ENCODE measurements at places on chromosomes 12 and 14.
A peak's percentile ranks its signal among the peaks of the same experiment; 100 is the strongest.

DNA sequence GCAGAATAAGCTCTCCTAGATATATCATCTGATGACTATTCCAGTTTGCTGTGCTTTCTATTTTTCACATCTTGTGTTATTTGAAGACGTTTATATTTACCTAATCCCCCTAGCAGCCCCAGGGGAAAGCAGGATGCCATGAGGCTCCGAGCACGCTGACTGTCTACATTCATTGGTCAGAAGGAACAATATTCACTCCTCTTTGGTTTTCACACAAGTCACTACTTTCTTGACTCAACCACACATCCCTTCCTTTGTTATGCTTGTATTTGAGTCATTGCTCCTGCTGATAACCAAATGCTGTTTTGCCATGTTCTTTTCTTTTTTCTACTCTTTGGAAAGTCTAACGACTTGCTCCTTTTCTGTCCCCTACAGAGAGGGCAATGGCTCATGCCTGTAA is 86.5 kb upstream of the SLC38A2 start:
- peak; percentile 74 for DNase-seq

- no peak for DNase-seq
Measured at GRCh38 chr12:103933237-103933636, 3.0 kb downstream of the HSP90B1 start.

DNA sequence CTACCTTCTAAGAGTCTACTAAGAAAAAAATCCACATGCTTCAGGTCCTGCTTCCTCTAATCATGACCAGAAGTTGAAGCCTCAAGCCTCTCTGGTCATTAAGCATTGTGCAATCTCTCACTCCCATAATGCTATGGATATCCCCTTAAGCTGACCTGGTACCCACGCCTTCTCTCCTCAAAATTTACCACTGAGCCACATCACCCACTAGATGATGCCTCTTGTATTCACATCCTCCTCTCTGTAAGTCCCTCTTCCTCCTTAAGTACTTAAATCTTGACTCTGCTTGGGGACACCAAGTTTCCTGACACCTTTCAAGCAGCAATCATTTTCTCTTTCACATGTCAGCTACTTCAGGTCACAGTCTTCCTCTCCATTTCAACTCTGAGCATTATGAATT is 9.8 kb downstream of the GALNT4 start:
- DNase-seq: peak; percentile 32

DNA sequence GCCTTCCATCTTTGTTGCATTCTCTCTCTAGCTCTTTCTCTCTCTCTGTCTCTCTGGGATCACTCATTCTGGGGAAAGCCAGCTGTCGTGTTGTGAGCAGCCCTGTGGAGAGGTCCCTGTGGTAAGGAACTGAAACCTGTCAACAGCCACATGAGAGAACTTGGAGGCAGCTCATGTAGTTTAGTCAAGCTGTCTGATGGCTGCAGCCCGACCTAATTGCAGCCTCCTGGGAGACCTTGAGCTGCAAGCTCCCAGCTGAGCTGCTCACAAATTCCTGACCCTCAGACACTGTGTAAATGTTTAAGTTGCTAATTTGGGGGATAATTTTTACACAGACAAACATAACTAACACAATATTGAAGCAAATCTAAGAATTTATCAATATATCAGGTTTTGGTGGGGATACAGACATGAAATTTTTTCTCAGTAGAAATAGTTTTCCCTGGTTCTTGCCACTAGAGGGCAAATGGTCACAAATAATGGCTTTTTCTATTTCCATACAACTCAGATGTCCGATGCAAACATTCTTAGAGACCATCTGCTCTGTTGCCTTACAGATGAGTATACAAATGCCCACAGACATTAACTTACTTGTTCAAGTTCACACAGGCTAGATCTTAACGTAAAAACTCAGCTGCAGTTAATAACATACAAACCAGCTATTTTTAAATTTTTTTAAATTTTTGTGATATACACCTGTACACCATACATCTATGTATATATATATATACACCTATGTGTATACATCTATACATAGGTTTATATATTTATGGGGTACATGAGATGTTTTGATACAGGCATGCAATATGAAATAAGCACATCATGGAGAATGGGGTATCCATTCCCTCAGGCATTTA is 15.5 kb upstream of the KRR1 start:
- DNase-seq: peak; percentile 52

GRCh38 chr12:131636266-131636665 is 74.6 kb upstream of the SFSWAP start:
- DNase-seq: no peak

- DNase-seq: no peak
Measured at GRCh38 chr14:38578278-38578681, 322.4 kb upstream of the CLEC14A start.

GRCh38 chr14:103123634-103124500 is 606 bp downstream of the TNFAIP2 start:
- no peak for DNase-seq

- no peak for DNase-seq
Measured at GRCh38 chr12:111819191-111820158, 22.6 kb upstream of the MAPKAPK5 start.

DNA sequence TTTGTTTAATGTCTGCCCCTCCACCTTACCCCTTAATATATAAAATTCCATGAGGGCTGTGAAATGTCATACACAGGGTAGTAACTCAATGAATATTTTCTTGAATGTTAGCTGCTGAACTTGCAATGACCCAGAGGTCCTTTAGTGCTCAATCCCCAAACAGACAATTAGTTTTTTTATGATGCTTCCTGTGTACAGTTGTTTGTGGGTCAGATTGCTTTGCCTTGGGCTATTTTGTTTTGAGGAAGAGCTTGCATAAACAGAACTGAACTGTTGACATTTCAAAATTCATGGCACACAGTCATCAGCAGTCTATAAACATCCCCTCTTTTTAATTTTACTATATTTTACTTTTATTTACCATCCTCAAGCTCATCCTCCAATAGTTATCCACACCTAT is 820.5 kb upstream of the SEL1L start:
- DNase-seq: no peak

DNA sequence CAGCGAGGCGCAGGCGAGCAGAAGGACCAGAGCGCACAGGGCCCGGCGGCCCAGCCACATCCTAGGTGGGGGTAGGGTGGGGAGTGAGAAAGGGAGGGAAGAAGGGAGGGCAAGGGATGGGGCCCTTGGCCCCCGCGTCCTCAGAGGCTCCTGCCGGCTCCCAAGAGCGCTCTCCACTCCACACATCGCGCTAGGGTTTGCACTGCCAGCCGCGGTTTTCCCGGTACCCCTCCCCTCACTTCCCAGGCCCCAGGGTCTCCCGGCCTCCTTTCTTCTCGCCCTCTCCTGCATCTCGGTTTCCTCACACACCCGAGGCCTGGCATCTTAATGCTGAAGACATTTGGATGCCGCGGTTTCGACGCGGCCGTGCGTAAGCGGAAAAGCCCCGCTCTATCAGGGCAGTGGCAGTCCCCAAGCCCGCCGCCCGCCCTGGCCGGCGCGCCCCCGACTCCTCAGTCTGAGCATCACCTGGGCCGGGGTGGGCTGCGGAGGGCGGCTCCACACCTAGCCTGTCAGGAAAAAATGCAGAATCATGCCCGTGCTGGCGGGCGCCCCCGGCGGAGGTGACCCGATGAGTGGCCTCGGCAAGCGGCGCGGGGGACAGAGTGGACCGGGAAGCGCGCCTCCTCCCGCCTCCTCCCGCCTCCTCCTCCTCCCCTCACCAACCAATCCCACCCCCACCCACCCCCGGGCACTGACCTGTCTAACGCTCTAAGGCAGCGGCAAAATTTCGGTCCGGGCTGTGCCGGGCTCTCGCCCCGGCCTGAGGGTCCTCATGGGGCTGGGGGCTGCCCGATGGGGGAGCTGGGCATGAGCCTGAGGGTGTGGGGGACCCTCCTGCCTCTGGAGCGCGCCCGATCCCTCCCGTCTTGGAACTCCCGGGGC is 686 bp downstream of the B4GALNT1 start:
- no peak for DNase-seq

GRCh38 chr12:16984484-16984883 is 378.5 kb upstream of the LMO3 start:
- no peak for DNase-seq

DNA sequence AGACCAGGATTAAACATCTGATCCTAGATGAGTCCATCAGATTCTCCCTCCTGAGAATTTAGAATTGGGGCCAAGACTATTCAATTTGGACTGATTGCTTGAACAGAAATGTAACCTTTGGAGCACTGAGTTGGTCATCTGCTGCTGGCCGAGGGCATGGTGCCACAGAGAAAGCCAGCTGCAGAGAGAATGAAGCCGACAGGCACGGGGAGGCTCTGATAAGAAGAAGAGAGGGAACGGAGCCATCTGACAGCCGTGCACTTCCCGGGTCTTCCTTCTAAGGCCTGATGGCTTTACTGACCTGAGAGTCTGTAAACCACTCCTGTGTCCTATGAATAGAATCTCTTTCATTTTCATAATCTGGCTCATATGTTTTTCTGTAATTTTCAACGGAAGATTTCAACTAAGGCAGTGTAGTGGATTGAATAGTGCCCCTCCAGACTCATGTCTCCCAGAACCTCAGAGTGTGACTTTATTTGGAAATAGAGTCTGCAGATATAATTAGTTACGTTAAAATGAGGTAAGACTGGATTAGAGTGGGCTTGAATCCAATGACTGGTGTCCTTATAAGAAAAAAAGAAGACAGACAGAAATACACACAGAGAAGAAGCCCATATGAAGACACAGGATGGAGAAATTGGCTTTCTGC is 39.1 kb upstream of the FRS2 start:
- no peak for DNase-seq

GRCh38 chr14:89352976-89353765 is 63.9 kb downstream of the FOXN3 start:
- DNase-seq: no peak

DNA sequence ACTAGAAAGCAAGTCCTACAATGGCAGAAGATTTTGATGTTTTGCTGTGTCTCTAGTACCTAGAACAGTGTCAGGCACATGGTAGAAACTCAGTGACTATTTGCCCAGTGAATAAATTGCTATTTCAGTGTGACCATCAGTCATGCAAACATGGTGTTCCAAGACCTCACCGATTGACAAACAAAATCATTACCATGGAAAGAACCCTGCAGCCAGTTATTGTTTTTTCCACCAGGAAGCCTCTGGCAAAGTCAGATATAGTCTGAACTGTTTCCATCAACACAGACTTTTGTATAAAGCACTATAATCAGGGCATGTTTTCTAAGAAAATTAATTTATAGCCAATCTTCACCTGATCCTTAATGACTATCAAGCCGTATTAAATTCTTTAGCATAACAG is 97.3 kb upstream of the RASSF8 start:
- DNase-seq: no peak

DNA sequence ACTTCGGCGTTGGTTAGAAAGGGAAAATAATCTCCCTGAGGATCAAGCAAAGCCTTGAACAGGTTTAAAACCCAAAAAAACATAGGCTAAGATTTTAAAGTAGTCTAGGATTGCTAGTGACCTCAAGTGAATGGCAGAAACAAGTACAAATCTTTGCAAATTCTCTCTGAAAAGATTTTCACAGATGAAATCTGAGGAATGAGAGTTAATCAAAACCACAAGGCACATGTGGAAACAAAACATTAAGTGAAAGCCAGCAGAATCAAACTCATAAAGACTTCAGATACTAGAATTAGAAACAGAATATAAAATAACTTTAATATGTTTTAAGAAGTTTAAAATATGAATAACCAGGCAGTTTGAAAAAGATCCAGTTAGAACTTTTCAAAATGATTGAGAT is 52.2 kb upstream of the CFL2 start:
- no peak for DNase-seq

- DNase-seq: no peak
Measured at GRCh38 chr12:1488908-1489381, 105.4 kb downstream of the FBXL14 start.

DNA sequence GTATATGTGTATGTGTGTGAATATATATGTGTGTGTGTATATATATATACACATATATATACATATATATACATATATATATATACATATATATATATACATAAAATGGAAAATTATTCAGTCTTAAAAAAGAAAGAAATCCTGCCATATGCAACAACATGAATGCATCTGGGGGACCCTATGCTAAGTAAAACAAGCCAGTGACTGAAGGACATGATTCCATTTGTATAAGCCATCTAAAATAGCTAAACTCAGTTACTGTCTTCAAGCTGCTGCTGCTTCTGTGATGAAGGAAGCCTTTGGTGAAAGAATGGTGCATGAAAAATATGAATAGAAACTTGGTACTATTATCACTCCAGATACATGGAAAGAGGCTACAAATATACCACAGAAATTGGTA is 118.6 kb downstream of the ATXN7L3B start:
- DNase-seq: no peak

DNA sequence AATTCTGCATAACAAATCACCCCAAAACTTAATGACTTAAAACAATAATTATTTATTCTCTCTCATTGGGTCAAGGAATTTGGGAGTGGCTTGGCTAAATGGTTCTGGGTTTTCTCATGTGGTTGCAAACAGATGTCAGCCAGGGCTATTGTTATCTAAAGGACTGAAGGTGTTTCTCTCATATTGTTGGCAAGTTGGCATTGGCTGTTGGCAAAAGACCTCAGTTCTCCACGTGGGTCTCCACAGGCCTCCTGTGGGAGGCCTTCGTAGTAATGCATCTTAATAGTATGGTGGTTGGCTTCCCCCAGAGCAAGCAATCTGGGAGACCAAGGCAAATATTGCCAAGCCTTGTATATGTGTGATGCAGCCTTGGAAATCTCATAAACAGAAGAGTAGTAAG is 14.4 kb downstream of the GALNT16 start:
- DNase-seq: no peak

DNA sequence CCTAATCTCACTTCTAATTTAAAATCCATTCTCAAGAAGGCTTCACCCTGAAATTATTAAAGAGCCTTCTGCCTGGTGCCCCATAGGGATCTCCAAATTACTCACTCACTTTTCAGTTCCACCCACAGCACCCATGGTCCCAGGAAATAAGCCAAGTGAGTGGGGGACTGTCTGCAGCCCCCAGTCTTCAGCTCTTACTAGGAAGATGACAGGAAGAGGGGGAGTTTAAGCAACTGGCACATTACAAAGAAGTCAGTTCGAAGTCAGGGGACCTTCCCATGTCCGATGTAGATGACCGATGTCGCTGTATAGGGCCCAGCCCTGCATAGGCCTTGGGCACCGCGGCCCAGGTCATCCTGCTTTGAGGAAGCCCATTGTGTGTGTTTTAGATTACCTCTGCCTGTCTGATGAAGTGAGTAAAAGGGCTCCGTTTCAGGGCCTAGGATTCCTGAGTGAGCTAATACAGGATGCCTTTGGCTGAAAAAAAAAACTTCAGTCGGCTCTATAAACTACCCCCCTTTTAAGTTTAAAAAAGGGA is 1.9 kb downstream of the ACTN1 start:
- DNase-seq: peak; percentile 37

DNA sequence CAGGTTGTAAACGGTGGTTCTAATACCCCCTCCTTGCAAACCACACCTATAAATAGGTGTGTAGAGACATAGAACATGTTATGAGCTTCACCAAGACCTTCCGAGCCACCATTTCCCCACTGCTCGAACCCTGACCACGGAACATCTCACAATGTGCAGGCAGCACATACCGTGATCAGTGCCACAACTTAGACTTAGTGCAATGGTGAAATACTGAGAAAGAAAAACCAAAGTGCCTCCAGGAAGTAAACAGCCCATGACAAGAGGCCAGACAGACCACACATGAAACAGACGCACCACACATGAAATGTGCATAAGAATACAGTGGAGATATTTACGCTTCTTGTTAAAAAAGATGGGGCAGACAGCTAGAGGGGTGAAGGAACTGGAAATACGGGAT is 166.9 kb upstream of the CCND2 start:
- DNase-seq: peak; percentile 65

- no peak for DNase-seq
Measured at GRCh38 chr14:51963286-51963685, 26.1 kb upstream of the RTRAF start.
